ENCODE measurements at places on chromosomes 1 and 21.

GRCh38 chr1:149963358-149963757, 26.7 kb upstream of the MTMR11 start:
- no peak for DNase-seq

- DNase-seq = no peak
Observed at GRCh38 chr1:196779093-196779492, 4.5 kb downstream of the CFHR3 start.

- no peak for DNase-seq
Observed at GRCh38 chr21:45473496-45474322, 68.5 kb downstream of the SLC19A1 start.

DNA sequence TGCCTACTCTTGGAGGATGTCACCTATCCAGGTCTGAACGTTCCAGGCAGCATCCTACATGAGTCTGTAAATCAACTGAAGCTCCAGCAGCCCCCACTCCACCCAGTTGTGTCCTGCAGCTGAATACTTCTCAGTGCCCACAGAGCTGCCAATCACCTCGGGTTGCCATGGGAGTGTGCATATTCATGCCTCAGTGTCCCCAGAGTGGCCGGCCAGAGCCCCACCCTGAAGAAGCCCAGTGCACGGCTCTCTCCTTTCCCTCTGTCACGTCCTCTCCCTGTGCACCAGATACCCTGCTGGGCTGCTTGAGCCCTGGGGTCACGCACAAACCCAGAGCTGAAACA, 16.1 kb upstream of the GSTM4 start:
- no peak for DNase-seq

DNA sequence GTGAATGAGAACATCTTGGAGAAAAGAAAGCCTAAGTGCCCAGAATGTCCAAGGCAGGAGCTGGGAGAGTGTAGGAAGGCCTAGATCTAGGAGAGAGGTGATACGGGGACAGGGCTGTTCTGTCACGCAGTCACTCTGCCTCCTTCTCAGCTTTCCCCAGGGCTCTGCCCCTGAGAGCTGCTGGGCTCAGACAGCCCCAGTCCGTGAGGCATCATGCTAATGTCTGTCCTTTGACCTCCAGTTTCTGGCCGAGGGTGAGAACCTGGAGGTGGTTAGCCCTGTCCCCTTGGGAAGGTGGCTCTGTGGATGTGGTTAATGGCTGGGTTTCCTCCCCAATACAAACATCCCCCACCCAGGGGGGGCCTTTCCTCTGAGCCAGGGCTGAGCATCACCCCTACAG, 63.2 kb downstream of the FAM163A start:
- no peak for DNase-seq

GRCh38 chr1:26536521-26536920, 7.0 kb downstream of the RPS6KA1 start:
- no peak for DNase-seq

DNA sequence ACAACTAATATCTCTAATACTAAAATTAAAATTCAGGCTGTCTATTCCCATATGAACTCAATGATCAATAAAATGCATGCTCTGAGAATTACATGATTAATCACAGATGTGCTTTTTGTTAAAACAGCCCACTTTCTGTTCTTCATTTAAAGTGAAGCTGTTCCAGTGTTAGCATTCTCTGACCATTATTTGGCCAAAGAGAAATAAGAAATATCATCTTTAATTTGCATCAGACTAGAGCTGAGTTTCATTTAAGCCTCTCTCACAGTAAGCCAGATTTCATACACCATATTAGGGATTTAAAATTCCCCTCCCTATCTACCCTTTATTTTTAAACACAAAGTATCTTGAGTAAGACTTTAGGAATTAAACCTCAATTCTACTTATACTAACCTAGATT, 261.6 kb downstream of the TPR start:
- DNase-seq = no peak

DNA sequence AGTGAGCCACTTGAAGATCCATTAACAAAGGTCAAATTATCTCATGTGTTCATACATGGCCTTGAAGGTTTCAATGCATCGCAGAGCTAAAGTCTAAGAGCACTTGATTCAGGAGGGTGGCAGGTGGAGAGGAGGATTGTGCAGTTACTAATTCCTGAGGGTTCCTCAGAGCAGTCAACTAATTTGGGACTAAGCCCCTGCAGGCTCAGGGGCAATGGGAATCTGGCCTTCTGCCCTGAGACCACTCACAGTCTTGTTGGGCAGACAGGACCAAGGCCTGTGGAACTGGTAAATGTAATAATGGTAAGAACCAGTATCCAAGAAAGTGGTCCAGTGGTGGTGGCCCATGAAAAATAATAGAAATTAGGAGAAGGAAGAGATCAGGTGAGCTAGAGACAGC, 127.4 kb upstream of the HMGB4 start:
- no peak for DNase-seq

DNA sequence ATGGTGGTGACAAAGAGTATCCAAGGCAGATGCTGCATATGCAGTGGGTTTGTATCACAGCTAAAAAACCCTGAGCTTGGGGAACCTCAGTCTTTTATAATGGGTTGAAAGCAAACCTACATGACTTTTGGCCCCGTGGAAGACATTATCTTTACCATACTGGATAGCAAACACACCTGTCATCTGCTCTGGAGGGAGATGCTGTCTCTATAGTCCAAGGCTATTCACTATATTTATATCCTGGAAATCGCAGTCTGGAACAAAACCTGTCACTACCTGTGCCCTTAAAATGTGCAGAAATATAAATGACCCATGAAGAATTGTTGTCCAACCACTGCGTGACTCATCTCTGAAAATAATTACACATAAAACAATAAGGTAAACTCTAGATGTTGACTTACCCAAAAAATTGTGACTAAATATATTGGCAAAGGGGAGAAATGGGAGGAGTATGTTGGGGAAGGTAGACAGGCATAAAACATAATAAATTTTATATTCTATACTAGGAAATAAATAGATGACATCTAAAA, 121.0 kb upstream of the CXADR start:
- DNase-seq = no peak

GRCh38 chr1:244053831-244054230, 2.7 kb downstream of the ZBTB18 start:
- no peak for DNase-seq

DNA sequence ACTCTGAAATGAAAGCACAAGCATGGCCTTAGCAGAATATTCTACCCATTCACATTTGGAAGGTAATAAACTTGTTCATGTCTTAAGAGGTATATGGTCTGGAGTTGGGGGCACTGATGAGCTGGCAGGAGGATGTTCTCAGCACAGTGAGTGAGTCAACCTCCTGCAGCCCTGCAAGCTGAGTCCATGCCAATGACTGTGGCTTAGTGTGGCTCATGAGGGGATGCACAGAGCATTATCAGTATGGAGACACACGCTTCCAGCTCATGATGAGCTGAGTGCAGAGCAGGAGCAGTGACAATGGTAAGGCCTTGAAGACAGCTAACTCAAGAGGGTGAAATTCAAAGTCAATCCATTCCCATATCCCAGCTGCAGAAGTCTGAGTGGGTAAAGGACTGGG, 102.3 kb downstream of the TNFSF18 start:
- DNase-seq = no peak

DNA sequence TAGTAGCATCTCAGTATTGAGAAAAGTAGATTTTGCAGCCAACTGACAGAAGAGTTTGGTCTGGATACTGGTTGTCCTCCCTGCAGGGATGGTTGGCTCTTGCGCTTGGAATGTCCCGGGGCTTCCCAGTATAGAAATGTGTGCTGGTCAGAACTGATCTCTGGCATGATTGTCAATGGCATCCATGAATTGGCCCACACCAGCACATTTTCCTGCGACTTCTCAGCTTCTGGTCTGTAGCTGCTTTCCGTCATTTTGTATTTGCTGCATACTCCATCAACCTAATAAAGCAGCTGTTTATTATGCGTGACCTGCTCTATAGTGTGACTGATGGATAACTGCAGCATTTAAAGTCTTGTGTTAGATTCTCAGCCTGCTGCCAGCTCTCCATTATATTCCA, 203.7 kb downstream of the S1PR1 start:
- DNase-seq = no peak

DNA sequence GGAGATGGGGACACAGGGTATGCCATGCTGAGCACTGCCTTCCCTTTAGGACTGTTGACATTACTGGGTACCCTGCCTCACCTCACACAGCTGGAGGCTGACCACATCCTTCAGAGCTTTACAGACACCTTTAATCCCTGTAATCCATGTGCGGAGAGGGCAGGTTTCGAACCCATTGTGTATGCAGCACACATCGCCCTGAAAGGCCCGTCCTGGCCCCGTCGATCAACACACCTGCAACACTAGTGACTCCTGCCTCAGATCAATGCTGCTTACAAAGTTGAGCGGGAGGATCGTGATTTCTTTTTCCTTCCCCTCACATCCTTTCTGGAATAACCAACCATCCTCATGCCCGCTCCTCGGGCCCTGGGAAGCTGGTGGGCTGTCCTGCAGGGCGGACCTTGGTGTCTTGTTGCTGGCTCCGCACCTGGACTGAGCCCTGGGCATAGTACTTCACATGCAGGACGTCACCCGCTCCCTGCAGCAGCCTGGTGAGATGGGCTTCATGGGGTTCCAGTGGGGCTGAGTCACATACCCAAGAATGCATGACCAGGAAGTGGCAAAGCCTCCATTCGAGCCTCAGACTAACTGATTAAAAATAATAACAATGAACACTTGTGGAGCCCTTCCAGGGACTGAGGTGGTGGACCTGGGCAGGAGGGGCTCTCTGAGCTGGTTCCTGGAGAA, 403.6 kb downstream of the PTPRU start:
- no peak for DNase-seq

- no peak for DNase-seq
Observed at GRCh38 chr1:12626888-12627287, 8.9 kb upstream of the DHRS3 start.

- no peak for DNase-seq
Observed at GRCh38 chr1:2412773-2413494, 570 bp upstream of the PEX10 start.

DNA sequence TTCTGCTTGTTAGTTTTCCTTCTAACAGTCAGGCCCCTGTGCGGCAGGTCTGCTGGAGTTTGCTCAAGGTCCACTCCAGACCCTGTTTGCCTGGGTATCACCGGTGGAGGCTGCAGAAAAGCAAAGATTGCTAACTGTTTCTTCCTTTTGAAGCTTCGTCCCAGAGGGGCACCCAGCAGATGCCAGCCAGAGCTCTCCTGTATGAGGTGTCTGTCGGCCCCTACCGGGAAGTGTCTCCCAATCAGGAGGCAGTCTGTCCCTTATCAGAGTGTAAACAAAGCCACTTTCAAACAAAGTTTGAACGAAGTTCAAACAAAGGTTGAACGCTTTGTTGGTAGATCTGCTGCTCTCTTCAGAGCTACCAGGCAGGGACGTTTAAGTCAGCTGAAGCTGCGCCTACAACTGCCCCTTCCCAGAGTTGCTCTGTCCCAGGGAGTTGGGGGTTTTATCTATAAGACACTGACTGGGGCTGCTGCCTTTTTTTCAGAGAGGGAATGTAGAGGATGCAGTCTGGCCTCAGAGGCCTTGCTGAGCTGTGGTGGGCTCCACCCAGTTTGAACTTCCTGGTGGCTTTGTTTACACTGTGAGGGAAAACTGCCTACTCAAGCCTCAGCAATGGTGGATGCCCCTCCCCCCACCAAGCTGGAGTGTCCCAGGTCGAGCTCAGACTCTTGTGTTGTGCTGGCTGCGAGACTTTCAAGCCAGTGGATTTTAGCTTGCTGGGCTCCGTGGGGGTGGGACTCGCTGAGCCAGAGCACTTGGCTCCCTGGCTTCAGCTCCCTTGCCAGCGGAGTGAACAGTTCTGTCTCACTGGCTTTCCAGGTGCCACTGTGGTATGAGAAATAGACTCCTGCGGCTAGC, 401.8 kb downstream of the SRGAP2C start:
- DNase-seq = no peak

- no peak for DNase-seq
Observed at GRCh38 chr1:3819771-3820200, 23.5 kb upstream of the LRRC47 start.

DNA sequence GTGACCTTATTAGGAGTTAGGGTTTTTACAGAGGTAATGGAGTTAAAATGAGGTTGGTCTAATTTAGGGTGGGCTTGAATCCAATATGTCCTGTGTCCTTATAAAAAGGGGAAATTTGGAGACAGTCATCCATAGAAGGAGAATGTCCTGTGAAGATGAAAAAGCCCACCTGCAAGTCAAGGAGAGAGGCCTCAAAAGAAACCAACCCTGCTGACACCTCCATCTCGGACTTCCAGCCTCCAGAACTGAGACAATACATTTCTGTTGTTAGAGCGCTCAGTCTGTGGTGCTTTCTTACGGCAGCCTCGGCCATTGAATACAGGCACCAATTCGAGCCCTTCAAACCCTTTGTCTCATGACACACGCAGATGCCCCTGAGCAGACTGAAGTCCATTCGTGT, 43.8 kb downstream of the ACTA1 start:
- no peak for DNase-seq

DNA sequence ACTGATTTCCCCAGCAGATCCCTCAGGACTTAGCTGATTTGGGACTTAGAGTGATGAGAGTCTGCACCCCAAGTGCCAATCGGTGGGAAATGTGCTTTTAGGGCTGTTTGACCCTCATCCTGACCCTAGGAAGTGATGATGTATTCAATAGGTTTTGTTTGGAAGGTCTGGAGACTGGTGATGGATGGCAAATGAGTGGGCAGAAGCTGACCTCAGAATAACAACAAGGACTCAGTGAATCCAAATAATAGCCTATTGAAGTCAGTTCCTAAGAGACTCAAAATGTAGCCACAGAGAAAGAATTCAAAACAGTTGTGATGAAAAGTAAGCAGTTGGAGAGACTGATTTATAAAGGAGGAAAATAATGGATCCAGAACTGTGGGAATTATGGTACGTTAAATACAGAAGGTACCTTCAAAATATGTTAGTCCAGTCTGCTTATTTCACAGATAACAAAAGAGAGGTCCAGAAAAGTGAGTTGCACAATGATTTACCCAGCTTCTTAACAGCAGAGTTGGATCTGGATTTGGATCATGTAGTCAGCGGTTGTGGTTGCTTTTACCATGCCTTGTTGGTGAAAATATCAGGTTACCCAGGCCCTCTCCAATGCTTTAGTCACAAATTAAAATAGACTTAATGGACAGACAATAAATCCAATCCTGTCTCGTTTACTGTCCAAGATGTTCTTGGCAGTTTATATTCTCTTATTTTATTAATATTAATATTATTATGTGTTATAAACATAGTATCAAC, 123.0 kb upstream of the PTBP2 start:
- DNase-seq = no peak

DNA sequence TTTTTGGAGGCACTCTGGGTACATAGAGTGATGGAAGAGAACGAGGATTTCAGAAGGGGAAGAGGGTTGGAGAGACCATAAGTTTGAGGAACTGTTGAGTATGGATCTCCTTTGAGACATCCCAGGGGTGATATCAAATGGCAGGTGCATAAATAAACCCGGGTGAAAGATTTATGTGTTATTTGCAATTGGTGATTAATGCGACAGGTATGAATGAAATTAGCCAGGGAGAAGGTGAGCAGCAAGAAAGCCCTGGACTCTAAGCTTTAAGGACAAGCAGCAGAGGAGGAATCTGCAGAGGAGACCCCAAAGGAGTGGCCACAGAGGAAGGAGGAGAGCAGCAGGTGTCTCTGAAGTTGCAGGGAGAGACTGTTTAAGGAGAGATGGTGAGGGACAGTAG, 8.8 kb upstream of the REN start:
- no peak for DNase-seq
